Activated CD4-positive, alpha-beta memory T cell treated with anti-CD3 and anti-CD28 coated beads for 36 hours (primary cell): ENCODE measurements at places on chromosomes 1 and 21.

DNA sequence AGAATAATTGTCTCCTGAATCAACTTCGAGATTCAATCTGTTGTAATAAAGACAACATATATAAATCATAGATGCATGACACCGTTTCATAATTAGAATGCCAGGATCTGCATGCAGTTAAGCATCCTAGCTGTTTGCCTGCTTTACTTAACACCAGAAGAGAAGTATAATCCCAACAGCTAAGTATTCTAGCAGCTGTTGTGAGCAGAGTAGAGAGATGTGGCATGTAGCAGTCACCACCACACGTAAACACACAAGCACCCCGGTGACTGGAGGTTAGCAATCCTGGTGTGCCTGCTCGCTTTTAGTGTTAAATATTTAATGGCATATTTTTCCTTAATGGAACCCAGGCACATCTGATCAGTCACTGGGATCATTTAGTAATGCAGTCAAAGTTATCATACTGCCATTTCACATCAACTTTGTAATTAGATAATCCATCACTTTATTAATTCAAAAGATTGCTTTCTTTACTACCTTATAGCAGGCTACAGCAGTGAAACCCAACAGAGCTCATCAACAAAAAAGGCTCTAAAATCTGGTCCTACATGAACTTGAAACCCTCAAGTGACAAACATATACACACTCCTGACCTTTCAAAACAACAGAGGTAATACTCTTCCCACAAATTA, 187.9 kb downstream of the SMYD3 start:
- no peak overlapping the region for H3K27ac ChIP-seq
- DNase-seq, result no peak
- peaks cover 4% of the 10 kb centered on the region for H3K36me3 ChIP-seq
- H3K4me3 ChIP-seq, result no peak overlapping the region
- H3K4me1 ChIP-seq, result no peaks in the 10 kb centered on the region
- no peaks in the 10 kb centered on the region for H3K27me3 ChIP-seq

- no peaks in the 10 kb centered on the region for H3K4me1 ChIP-seq
- H3K4me3 ChIP-seq, result no peak overlapping the region
- no peak overlapping the region for H3K27ac ChIP-seq
- H3K27me3 ChIP-seq, result no peaks in the 10 kb centered on the region
These were observed 103.8 kb downstream of the EPHB2 start for GRCh38 chr1:22814176-22815042.

GRCh38 chr1:100335436-100335835, 16.9 kb upstream of the CDC14A start:
- no peaks in the 10 kb centered on the region for H3K4me1 ChIP-seq
- no peaks in the 10 kb centered on the region for H3K27me3 ChIP-seq

GRCh38 chr1:1181129-1181937, 7.7 kb downstream of the TTLL10 start:
- no peak for DNase-seq
- peaks cover 5% of the 10 kb centered on the region for H3K27me3 ChIP-seq
- H3K27ac ChIP-seq, result no peak overlapping the region
- no peaks in the 10 kb centered on the region for H3K4me1 ChIP-seq
- no peaks in the 10 kb centered on the region for H3K36me3 ChIP-seq
- peak overlapping the region; percentile 26 for H3K4me3 ChIP-seq

DNA sequence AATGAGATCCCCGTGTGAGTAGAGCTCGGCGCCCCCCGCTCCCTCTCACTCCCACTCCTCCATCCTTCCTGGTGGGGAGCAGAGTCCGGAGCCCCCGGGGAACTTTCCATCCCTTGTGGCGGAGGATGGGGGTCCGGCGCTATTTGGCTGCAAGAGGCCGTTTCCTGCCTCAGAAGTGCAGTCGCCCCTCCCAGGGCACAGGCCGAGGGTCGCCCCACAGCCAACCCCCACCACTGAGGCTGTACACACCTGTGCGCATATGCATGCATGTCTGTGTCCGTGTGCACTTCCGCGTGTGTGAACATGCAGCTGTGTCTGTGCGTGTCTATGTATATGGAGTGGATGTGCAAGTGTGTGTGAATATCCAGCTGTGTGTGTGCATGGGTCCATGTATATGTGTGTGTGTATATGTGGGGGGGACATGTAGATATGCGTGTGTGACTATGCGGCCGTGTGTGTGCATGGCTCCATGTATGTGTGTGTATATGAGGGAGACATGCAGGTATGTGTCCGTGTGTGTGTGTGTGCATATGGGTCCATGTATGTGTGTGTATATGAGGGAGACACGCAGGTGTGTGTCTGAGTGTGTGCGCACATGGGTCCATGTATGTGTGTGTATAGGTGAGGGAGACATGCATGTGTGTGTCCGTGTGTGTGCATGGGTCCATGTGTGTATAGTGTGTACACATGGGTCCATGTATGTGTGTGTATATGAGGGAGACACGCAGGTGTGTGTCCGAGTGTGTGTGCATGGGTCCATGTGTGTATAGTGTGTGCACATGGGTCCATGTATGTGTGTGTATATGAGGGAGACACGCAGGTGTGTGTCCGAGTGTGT, 21.9 kb downstream of the RNF223 start:
- peaks cover 8% of the 10 kb centered on the region for H3K27me3 ChIP-seq
- H3K4me1 ChIP-seq, result no peaks in the 10 kb centered on the region
- no peak overlapping the region for H3K4me3 ChIP-seq
- no peaks in the 10 kb centered on the region for H3K36me3 ChIP-seq

DNA sequence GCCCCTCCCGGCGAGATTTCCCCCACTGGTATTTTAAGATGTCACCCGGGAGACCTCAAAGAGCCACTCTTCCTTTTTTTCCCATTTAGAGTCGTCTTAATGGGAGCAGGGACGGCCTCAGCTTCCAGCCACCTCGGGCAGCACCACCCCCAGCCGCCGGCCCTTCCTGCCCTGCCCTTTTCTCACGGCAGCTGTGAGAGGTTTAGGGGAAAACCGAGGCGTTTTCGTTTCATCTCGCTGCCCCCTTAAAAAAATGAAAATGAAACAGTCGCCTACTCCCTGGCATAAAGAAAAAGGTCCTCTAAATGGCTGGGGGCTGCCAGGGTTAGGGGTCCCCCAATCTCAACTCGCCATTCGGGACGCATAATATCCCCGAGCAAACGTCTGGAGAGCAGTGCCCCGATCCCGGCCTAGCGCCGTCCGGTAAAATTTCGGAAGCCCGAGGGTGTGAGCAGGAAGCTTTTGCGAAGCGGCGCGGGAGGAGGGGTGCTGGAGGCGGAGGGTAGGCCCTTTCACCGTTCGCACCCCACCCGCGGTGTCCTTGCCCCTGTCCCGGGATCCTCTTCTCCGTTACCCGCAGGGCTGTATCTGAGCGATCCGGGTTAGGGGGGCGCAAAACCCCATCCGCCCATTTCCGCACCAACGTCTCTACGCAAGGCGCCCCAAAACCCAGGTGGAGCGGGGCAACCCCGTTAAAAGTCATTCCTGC, 1.2 kb downstream of the RUNX3 start:
- peak overlapping the region; percentile 91 for H3K27ac ChIP-seq
- H3K4me3 ChIP-seq, result peak overlapping the region; percentile 81
- DNase-seq, result peak; percentile 61
- peaks cover 54% of the 10 kb centered on the region for H3K36me3 ChIP-seq
- peaks cover 62% of the 10 kb centered on the region for H3K4me1 ChIP-seq

GRCh38 chr1:33348194-33348593, 27.3 kb upstream of the A3GALT2 start:
- no peaks in the 10 kb centered on the region for H3K27me3 ChIP-seq
- H3K27ac ChIP-seq, result peak overlapping the region; percentile 88
- DNase-seq, result no peak
- H3K4me1 ChIP-seq, result peaks cover 47% of the 10 kb centered on the region

- no peak for DNase-seq
- no peak overlapping the region for H3K27ac ChIP-seq
- H3K36me3 ChIP-seq, result no peaks in the 10 kb centered on the region
- no peak overlapping the region for H3K4me3 ChIP-seq
- peaks cover 11% of the 10 kb centered on the region for H3K4me1 ChIP-seq
- H3K27me3 ChIP-seq, result no peaks in the 10 kb centered on the region
These were observed 48.6 kb upstream of the PCBP3 start for GRCh38 chr21:45594721-45595489.

GRCh38 chr1:183034682-183035081, 11.5 kb downstream of the LAMC1 start:
- H3K27me3 ChIP-seq, result peaks cover 43% of the 10 kb centered on the region
- no peak overlapping the region for H3K27ac ChIP-seq
- no peak for DNase-seq
- no peaks in the 10 kb centered on the region for H3K36me3 ChIP-seq
- no peak overlapping the region for H3K4me3 ChIP-seq

DNA sequence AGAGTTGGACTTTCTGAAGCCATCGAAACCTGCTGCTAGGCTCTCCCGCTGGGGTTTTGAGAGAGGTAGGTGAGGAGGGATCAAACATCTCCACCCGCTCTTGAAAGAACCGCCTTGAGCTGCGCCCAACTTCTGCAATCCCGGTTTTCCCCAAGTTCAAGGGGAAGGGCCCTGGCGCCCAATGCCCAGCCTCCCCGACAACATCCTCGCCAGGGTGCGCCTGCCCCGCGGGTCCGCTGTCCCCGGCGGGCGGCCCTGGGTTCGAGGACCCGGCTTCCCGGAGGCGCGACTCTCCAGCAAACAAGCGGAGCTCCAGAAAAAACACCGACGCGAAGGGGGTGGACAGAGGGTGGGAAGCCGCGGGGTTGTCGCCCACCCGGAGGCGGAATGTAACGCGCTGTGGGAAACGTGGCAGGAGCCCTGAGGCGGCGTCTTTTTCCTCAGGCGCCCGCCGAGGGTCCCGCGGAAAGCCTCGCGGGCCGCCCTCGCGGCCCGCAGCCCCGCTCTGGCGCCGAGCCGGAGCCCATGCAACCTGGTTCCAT, 607 bp downstream of the BTG3 start:
- H3K4me1 ChIP-seq, result peaks cover 30% of the 10 kb centered on the region
- H3K4me3 ChIP-seq, result peak overlapping the region; percentile 95
- H3K27ac ChIP-seq, result peak overlapping the region; percentile 95
- H3K27me3 ChIP-seq, result no peaks in the 10 kb centered on the region
- peaks cover 28% of the 10 kb centered on the region for H3K36me3 ChIP-seq

- no peak overlapping the region for H3K27ac ChIP-seq
- peaks cover 28% of the 10 kb centered on the region for H3K27me3 ChIP-seq
- no peak overlapping the region for H3K4me3 ChIP-seq
- H3K4me1 ChIP-seq, result peaks cover 11% of the 10 kb centered on the region
These were observed 44.5 kb downstream of the SIM2 start for GRCh38 chr21:36743446-36743845.

GRCh38 chr21:44058652-44058964, 46.5 kb downstream of the TRAPPC10 start:
- peak overlapping the region; percentile 94 for H3K27ac ChIP-seq
- peaks cover 36% of the 10 kb centered on the region for H3K36me3 ChIP-seq
- no peak for DNase-seq
- peaks cover 48% of the 10 kb centered on the region for H3K4me1 ChIP-seq
- H3K27me3 ChIP-seq, result no peaks in the 10 kb centered on the region
- peak overlapping the region; percentile 78 for H3K4me3 ChIP-seq

DNA sequence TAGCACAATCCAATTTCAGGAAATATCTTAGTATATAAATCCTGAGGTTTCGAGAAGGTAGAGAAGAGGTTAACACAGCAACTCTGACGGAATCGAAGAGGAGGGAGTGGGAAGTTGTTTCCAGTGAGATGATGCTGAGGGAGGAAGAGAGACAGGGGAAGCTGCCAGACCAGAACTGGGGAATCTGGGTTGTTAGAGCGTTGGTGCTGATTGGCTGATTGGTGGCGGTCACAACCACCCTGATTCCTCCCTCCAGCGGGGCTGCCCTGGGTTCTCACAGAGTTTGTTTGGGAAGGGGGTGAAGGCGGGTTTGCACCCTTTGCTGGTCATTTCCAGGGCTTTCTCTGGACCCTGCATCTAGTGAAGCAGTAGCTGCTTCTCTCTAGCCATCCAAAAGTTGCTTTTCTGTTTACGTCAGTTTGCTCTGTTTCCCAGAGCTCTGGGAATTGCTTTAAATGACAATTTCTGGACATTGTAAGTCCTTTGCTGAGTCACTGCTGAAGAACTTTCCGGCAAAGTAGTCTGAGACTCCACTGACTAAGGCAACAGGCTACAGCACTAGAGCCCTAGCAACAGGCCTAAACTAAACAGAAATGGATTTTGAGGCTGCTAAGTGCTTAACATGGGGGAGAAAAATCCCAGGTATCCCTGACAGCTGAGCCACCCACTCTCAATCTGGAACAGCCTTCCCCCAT, 90.1 kb downstream of the TENT5C start:
- DNase-seq, result no peak
- H3K4me3 ChIP-seq, result no peak overlapping the region
- H3K36me3 ChIP-seq, result no peaks in the 10 kb centered on the region
- no peaks in the 10 kb centered on the region for H3K27me3 ChIP-seq

GRCh38 chr1:152759453-152760173, 1.8 kb downstream of the KPRP start:
- no peaks in the 10 kb centered on the region for H3K4me1 ChIP-seq
- H3K4me3 ChIP-seq, result no peak overlapping the region
- H3K27me3 ChIP-seq, result peaks cover 9% of the 10 kb centered on the region
- no peaks in the 10 kb centered on the region for H3K36me3 ChIP-seq

DNA sequence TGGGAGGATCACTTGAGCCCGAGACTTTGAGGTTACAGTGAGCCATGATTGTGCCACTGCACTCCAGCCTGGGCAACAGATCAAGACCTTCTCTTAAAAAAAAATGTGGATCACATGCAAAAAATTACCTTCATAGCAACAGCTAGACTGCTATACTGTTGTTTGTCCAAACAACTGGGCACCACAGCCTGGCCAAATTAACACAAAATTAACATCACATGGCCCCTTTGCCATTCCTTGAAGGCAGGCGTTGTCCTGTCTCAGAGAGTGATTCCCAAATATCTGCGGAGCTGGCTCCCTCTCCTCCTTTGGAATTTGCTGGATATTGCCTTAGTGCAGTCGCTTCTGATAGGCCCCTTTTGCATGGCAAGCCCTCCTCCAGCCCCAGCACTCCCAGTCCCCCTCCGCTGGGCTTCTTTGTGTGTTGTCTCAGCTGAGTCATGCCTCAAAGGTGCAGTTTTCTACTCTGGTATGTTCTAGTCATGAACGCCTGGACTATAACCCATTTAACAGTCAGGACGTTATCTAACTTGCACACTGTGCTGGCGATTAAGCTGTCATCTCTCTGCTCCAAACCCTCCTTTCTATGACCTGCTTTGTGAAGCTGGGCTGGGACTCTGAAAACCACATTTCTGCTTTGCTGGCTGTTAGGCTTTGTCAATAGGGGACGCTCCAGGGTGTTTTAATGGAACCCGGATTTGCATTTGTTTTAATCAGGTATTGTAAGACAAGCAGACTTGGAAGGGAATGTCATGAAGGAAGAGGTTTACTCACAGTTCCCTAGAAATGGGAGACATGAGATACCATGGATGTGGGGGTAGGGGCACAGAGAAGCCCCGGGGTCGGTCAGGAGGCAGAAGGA, 20.1 kb upstream of the HPCAL4 start:
- no peak for DNase-seq
- no peak overlapping the region for H3K27ac ChIP-seq
- H3K4me1 ChIP-seq, result no peaks in the 10 kb centered on the region
- peaks cover 15% of the 10 kb centered on the region for H3K27me3 ChIP-seq
- no peak overlapping the region for H3K4me3 ChIP-seq
- no peaks in the 10 kb centered on the region for H3K36me3 ChIP-seq

GRCh38 chr1:176926330-176927086, 238.0 kb downstream of the ASTN1 start:
- no peaks in the 10 kb centered on the region for H3K36me3 ChIP-seq
- no peak for DNase-seq
- H3K4me3 ChIP-seq, result no peak overlapping the region
- H3K4me1 ChIP-seq, result no peaks in the 10 kb centered on the region
- no peak overlapping the region for H3K27ac ChIP-seq
